GM23248 (cell line): ENCODE measurements at places on chromosomes 7 and 10. TPM values are rescaled to one million over a fixed set of nuclear protein-coding genes. Genes with fewer than 3 reads are reported as not detected.

DNA sequence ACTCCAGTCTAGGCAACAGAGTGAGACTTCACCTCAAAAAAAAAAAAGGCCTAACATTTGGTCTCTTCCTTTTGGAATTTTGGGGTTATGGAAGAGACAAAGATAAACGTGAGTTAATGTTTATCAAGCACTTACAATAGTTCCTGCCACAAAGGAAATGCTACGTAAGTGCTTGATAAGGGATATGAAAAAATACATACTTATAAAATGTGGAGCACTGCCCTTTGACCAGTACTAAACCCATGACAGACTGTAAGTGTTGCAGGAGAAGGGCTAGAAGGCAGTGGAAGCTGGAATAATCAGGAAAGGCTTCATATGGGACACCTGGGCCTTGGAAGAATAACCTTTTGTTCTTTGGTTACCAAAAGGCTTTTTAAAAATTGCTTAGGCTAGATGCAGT lies 25.5 kb downstream of the TMEM248 start:
- H3K36me3 ChIP-seq = peaks cover 26% of the 10 kb centered on the region
- H3K4me3 ChIP-seq = no peak overlapping the region
- H3K27me3 ChIP-seq = no peaks in the 10 kb centered on the region
- DNase-seq = no peak

DNA sequence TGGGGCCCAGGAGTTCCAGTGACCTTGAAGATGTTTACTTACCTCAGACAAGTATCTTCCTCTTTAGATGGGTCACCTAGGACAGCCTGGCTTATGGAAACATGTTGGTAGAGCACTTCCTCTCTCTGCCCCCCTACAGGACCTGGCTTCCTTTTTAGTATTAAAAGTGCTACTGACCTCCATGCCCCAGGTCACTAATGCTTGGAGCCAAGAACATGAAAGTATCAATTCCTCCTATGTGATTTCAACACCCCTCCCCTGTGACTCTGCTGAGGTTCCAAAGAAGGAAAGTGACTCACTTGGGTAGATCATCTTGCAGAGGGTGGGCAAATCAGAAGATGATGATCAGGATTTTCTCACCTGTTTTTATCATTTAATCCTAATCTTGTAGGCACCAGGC lies 125.3 kb upstream of the CCDC6 start:
- H3K36me3 ChIP-seq = no peaks in the 10 kb centered on the region
- H3K4me3 ChIP-seq = no peak overlapping the region
- H3K4me1 ChIP-seq = no peaks in the 10 kb centered on the region
- H3K27ac ChIP-seq = no peak overlapping the region
- no peaks in the 10 kb centered on the region for H3K27me3 ChIP-seq

DNA sequence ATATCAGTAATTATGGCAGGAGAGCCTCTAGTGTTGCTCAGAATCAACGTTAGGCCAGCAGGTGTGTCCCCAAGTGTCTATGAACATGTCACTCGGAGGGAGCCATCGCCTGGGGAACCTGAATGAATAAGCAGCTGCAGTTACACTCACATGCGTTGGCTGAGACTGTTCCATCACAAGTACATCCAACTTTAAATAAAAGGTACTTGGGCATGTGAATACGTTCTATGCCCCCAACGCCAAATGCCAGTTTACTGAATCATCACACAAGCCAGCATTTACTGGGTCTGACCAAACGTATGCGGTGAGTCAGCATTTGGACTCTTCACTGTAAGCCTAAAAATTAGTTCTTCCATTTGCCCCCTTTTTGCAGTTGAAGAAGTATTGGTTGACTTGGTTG lies 207.6 kb upstream of the PLXNA4 start:
- peaks cover 23% of the 10 kb centered on the region for H3K4me1 ChIP-seq
- DNase-seq = peak; percentile 80
- H3K36me3 ChIP-seq = no peaks in the 10 kb centered on the region
- no peak overlapping the region for H3K4me3 ChIP-seq
- 0 out of 2 replicates have a peak overlapping the region, but pooled peaks have one; percentile 6 for H3K27ac ChIP-seq

DNA sequence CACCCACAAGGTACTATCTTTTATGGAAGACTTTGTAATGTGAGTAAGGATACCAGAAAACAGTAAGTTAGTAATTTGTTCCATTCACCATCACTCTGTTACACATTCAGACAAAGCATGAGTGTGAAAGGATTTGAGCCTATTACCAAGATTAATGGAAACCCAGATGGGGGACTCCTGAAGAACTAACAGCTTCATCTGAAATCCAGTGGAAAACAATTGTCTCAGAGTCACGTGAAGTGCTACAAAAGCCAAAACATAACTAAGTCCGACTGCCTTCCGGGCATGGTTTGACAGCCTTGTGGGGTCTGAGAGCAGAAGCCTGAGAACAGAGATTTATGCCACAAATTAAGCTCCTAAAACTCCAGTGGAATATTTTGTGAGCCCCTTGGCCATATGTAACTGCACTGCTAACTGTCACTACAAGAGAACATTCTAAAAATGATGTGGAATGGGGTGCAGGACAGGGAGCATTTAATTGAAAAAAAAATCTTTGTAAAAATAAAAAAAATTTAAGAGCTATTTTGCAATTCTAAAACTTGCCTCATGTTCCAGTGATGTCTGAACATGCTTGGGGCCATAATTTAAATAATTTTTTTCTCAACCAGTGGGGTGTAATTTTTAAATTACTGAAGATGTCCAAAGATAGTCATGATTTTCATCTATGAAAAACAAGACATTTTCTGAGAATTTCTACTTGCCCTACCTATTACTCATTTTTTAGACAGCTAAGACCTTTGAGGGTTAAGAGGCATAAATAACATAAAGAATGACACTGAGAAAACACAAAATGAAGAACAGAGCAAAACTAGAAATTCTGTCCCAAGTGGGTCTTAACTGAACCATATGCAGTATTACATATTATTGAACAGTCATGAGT lies 555.0 kb downstream of the INHBA start:
- H3K27ac ChIP-seq = peak overlapping the region; percentile 57
- H3K36me3 ChIP-seq = no peaks in the 10 kb centered on the region
- peaks cover 19% of the 10 kb centered on the region for H3K4me1 ChIP-seq
- H3K27me3 ChIP-seq = no peaks in the 10 kb centered on the region
- 0 out of 2 replicates have a peak overlapping the region, but pooled peaks have one; percentile 18 for H3K4me3 ChIP-seq
- peak; percentile 42 for DNase-seq

- H3K4me1 ChIP-seq = peaks cover 42% of the 10 kb centered on the region
- H3K4me3 ChIP-seq = peak overlapping the region; percentile 38
- H3K27me3 ChIP-seq = no peaks in the 10 kb centered on the region
- H3K27ac ChIP-seq = peak overlapping the region; percentile 96
Measured at GRCh38 chr7:135761751-135762488, 13.3 kb upstream of the FAM180A start.

- no peak overlapping the region for H3K4me3 ChIP-seq
- H3K36me3 ChIP-seq = no peaks in the 10 kb centered on the region
- H3K27me3 ChIP-seq = no peaks in the 10 kb centered on the region
- H3K27ac ChIP-seq = no peak overlapping the region
- no peak for DNase-seq
- peaks cover 4% of the 10 kb centered on the region for H3K4me1 ChIP-seq
Measured at GRCh38 chr7:140881507-140882228, 43.1 kb downstream of the BRAF start.

- H3K4me3 ChIP-seq = no peak overlapping the region
- H3K27ac ChIP-seq = no peak overlapping the region
- peak; percentile 1 for DNase-seq
Measured at GRCh38 chr10:66214721-66215404, 711.0 kb upstream of the LRRTM3 start.

- no peaks in the 10 kb centered on the region for H3K27me3 ChIP-seq
- H3K27ac ChIP-seq = peak overlapping the region; percentile 44; the same call in 1 of the 2 replicates
- no peak for DNase-seq
- H3K4me3 ChIP-seq = no peak overlapping the region
Measured at GRCh38 chr7:107387128-107387527, 82.7 kb upstream of the GPR22 start.

DNA sequence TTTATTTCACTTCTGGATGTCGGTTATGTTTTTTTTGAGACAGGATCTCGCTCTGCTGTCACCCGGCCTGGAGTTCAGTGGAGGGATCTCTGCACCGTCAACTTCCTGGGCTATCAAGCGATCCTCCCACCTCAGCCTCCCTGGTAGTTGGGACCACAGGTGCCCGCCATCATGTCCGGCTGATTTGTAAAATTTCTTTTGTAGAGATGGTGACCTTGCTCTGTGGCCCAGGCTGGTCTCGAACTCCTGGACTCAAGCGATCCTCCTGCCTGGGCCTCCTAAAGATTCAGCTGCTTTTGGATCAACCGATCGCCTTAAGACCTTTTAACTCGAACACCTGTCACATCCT lies 606 bp upstream of the RABGEF1 start:
- H3K4me1 ChIP-seq = peaks cover 16% of the 10 kb centered on the region
- peak; percentile 32 for DNase-seq
- peak overlapping the region; percentile 79 for H3K4me3 ChIP-seq
- peaks cover 7% of the 10 kb centered on the region; the same call in 1 of the 2 replicates for H3K36me3 ChIP-seq

GRCh38 chr7:132771301-132771730 lies 195.0 kb upstream of the PLXNA4 start:
- H3K4me3 ChIP-seq = no peak overlapping the region
- no peaks in the 10 kb centered on the region for H3K36me3 ChIP-seq
- H3K27ac ChIP-seq = no peak overlapping the region
- DNase-seq = peak; percentile 41

GRCh38 chr10:101616415-101617101 lies 28.4 kb downstream of the DPCD start:
- DNase-seq = no peak
- no peaks in the 10 kb centered on the region for H3K36me3 ChIP-seq
- H3K27me3 ChIP-seq = no peaks in the 10 kb centered on the region
- H3K4me1 ChIP-seq = no peaks in the 10 kb centered on the region

GRCh38 chr7:48052748-48053147 lies 17.4 kb downstream of the C7orf57 start:
- H3K4me3 ChIP-seq = no peak overlapping the region
- H3K36me3 ChIP-seq = no peaks in the 10 kb centered on the region
- H3K27me3 ChIP-seq = no peaks in the 10 kb centered on the region
- H3K4me1 ChIP-seq = no peaks in the 10 kb centered on the region
- DNase-seq = peak; percentile 20

- H3K27ac ChIP-seq = no peak overlapping the region
- H3K4me1 ChIP-seq = peaks cover 10% of the 10 kb centered on the region
- H3K36me3 ChIP-seq = no peaks in the 10 kb centered on the region
- DNase-seq = no peak
Measured at GRCh38 chr10:70726909-70727495, 54.7 kb downstream of the ADAMTS14 start.

- H3K36me3 ChIP-seq = no peaks in the 10 kb centered on the region
- peak overlapping the region; percentile 18 for H3K27ac ChIP-seq
- DNase-seq = peak; percentile 89
- no peak overlapping the region for H3K4me3 ChIP-seq
Measured at GRCh38 chr10:48792687-48793096, 108.0 kb downstream of the WDFY4 start.

DNA sequence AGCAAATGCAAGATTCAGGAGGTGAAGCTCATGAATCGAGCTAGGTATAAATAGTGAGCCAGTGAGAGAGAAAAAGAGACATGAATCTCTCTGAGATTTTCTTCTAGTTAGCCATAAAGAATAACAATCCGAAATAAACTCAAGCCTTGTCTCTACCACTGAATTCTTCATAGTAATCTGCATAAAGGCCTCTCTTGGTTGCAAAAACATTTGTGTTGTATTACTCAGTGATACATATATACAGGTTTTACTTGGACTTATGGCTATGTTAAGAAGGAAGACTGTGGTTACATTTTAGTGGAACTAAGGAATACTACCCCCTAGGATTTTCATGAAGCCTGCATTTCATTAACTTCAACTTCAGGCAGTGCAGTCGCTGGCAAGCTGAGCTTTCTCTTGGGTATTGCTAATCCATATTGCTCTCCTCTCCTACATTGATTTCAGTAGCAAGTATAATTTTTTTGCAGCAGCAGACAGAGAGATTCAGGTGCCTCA lies 72.7 kb upstream of the TRIL start:
- no peaks in the 10 kb centered on the region for H3K36me3 ChIP-seq
- no peak overlapping the region for H3K27ac ChIP-seq
- no peaks in the 10 kb centered on the region for H3K27me3 ChIP-seq
- H3K4me1 ChIP-seq = peaks cover 12% of the 10 kb centered on the region
- H3K4me3 ChIP-seq = no peak overlapping the region

GRCh38 chr7:28369523-28369922 lies 42.8 kb upstream of the CREB5 start:
- H3K4me1 ChIP-seq = peaks cover 6% of the 10 kb centered on the region
- no peak overlapping the region for H3K27ac ChIP-seq
- no peaks in the 10 kb centered on the region for H3K27me3 ChIP-seq

DNA sequence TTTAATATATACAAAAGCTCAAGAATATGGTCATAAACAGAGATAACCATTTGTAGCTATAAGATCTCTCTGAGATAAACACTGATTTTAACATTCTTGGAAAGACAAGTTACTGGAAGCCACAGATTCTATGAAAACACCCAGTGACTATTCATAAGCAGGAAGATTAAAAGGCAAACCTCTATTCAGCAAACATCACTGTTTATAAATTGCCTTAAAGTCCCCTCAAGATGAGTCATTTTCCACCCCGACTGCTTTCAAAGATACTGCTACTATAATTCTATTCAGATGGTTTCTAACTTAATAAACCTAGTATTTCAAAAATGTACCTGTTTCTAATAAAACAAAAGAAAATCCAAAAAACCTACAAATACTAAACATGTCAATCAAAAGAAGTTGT lies 21.0 kb downstream of the TM9SF3 start:
- H3K4me1 ChIP-seq = peaks cover 23% of the 10 kb centered on the region
- no peaks in the 10 kb centered on the region for H3K27me3 ChIP-seq
- DNase-seq = peak; percentile 74
- peak overlapping the region; percentile 32 for H3K27ac ChIP-seq
- peaks cover 23% of the 10 kb centered on the region; the same call in 1 of the 2 replicates for H3K36me3 ChIP-seq

DNA sequence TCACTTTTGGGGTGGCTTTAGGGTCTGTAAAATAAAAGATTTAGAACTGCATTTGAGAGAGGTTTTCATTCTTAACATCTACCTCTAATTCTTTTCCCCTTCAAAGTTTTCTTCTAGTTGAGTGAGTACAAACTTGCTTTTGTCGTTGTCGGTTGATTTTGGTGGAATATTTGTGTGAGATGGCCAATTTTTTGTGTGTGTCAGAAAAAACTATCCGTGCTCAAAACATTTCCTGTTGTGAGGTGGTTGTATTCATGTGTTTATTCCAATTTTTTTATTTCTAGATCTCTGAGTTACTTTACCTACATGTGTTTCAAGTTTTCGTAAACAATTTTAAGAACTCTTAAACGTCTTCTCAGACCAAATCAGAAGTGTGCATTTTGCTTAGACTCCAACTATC lies 1.6 kb downstream of the AHR start:
- DNase-seq = peak; percentile 38
- H3K4me3 ChIP-seq = peak overlapping the region; percentile 86
- H3K27ac ChIP-seq = peak overlapping the region; percentile 24
- no peaks in the 10 kb centered on the region for H3K27me3 ChIP-seq
- no peaks in the 10 kb centered on the region for H3K36me3 ChIP-seq
- peaks cover 43% of the 10 kb centered on the region for H3K4me1 ChIP-seq

Gene SPOCK2
- not detected in 2 replicates for total RNA-seq

Gene PTPRN2
- not detected in 2 replicates for total RNA-seq

Gene SH2D4B
- total RNA-seq = not detected in 2 replicates

Gene FAM13C
- 0.51 and 0.54 TPM in 2 replicates for total RNA-seq

Gene NPTX2
- 0.76 and 0.97 TPM in 2 replicates for total RNA-seq

Gene PNLIPRP3
- total RNA-seq = not detected in 2 replicates

Gene KCND2
- total RNA-seq = 1.5 and 2.7 TPM in 2 replicates
